ENCODE measurements at places on chromosomes 4 and X. TPM values are rescaled to one million over a fixed set of nuclear protein-coding genes. Genes with fewer than 3 reads are reported as not detected.

The STX18 gene
- polyA plus RNA-seq = 111 TPM

The FRMD7 gene
- polyA plus RNA-seq = 0.11 TPM

The SMPX gene
- polyA plus RNA-seq = 4.2 TPM

The PRRG1 gene
- 3.3 TPM for polyA plus RNA-seq

The NDNF gene
- 20.7 TPM for polyA plus RNA-seq

All from testis (tissue), 5 donors.